Activated T-helper 2 cell treated with anti-CD3 and anti-CD28 coated beads, Interferon-gamma antibody, Interleukin-2, Interleukin-4, amounts not matched to agents 10 μg/mL and 5 μg/mL and 100 μg/mL, durations not matched to agents 14 hours and 24 hours and 36 hours (primary cell): ENCODE measurements at places on chromosomes 11 and 22.

DNA sequence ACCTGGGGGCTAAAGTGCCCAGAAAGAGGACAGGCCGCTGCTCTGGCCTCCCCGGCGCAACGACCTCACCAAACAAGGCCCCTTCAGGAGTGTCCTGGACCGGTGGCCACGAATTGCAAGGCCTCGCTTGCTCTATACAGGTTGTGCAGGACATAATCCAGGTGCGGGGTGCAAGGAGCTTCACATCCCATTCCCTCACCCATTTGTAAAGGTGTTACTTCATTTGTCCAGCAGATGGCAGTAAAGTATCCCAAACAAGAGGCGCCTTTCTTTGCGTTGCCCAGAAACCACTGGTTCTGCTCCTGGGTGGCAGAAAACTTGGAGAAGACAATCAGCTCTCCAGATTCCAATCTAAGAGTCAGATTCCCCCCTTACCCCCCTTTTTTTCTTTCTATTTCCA is 35.9 kb upstream of the PRDM11 start:
- no peaks in the 10 kb centered on the region for H3K36me3 ChIP-seq
- H3K4me3 ChIP-seq: no peak overlapping the region
- peaks cover 25% of the 10 kb centered on the region for H3K27me3 ChIP-seq
- H3K27ac ChIP-seq: no peak overlapping the region

- no peak within 1 kb of the TSS for H3K27ac ChIP-seq
- peak within 1 kb of the TSS; percentile 31 for H3K4me3 ChIP-seq
- DNase-seq: no peak
- H3K27me3 ChIP-seq: peaks cover 36% of the 10 kb centered on the region
Observed at GRCh38 chr11:7020183-7020917, at the start of the genes NLRP14 and ZNF214. TSS of gene NLRP14 (plus strand) at chr11:7020479. CDS start at chr11:7038587, 18,108 bp downstream. TSS of gene ZNF214 (minus strand) at chr11:7020346. CDS start at chr11:7002835, 17,511 bp downstream.

- peaks cover 20% of the 10 kb centered on the region for H3K4me1 ChIP-seq
- H3K27me3 ChIP-seq: no peaks in the 10 kb centered on the region
- no peak for DNase-seq
- peaks cover 5% of the 10 kb centered on the region for H3K36me3 ChIP-seq
Observed at GRCh38 chr22:43812890-43813289, 785 bp upstream of the EFCAB6 start.

DNA sequence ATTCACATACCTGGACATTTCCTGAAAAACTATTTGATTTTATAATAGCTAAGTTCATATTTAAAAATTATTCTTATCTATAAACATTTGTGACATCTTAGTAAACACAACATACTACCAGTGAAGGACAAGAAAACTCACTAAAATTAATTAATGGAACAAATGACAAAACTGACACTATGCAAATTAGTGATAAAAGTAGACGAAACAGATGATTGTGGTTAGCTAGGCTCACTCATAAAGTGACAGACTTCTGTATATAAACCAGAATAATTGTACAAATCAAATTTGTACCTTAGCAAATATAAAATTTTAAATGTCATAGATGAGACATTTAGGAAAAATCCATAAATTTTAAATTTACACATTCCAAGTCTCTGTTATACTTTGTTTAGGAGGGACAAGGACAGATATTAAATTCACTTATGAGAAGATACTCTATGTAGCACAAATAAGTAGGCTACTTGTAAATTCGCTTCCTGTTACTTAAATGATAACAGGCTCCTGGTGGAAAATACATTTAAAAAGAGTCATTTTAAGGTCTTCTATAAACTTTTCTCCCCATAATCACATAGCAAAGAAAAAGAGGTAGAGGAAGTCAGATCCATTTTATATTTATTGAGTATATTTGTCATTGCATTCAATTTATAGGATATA is 81.2 kb downstream of the KIF18A start:
- no peak overlapping the region for H3K4me3 ChIP-seq
- no peak for DNase-seq
- H3K27me3 ChIP-seq: no peaks in the 10 kb centered on the region
- no peaks in the 10 kb centered on the region for H3K4me1 ChIP-seq

DNA sequence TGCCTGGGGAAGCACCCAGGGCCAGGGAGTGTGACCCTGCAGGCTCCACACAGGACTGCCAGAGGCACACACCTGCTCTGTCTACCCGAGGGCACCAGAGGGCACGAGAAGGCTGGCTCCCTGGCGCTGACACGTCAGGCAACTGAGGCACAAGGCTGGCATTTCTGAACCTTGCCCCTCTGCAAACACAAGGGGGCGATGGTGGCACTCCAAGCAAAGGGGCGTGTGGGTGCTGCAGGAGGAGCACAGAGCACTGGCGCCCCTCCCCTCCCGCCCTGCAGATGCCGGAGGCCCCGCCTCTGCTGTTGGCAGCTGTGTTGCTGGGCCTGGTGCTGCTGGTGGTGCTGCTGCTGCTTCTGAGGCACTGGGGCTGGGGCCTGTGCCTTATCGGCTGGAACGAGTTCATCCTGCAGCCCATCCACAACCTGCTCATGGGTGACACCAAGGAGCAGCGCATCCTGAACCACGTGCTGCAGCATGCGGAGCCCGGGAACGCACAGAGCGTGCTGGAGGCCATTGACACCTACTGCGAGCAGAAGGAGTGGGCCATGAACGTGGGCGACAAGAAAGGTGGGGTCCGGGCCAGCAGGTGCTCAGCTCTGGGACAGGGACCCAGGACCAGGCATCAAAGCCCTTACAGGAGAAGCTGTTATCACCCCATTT is 20.8 kb upstream of the TXNRD2 start:
- DNase-seq: peak; percentile 44
- H3K27me3 ChIP-seq: no peaks in the 10 kb centered on the region
- H3K36me3 ChIP-seq: peaks cover 15% of the 10 kb centered on the region
- H3K4me3 ChIP-seq: no peak overlapping the region
- no peak overlapping the region for H3K27ac ChIP-seq

- no peaks in the 10 kb centered on the region for H3K4me1 ChIP-seq
- peaks cover 23% of the 10 kb centered on the region for H3K36me3 ChIP-seq
- DNase-seq: peak; percentile 31
- no peaks in the 10 kb centered on the region for H3K27me3 ChIP-seq
- no peak overlapping the region for H3K4me3 ChIP-seq
Observed at GRCh38 chr11:47161134-47161854, 15.4 kb downstream of the ARFGAP2 start.

GRCh38 chr11:28461338-28461737 is 353.1 kb downstream of the METTL15 start:
- no peaks in the 10 kb centered on the region for H3K4me1 ChIP-seq
- no peak overlapping the region for H3K27ac ChIP-seq
- no peak for DNase-seq
- no peaks in the 10 kb centered on the region for H3K27me3 ChIP-seq
- no peaks in the 10 kb centered on the region for H3K36me3 ChIP-seq

GRCh38 chr11:73293356-73293936 is 14.6 kb upstream of the ARHGEF17 start:
- H3K27ac ChIP-seq: no peak overlapping the region
- no peak overlapping the region for H3K4me3 ChIP-seq
- H3K4me1 ChIP-seq: peaks cover 11% of the 10 kb centered on the region
- H3K36me3 ChIP-seq: no peaks in the 10 kb centered on the region

DNA sequence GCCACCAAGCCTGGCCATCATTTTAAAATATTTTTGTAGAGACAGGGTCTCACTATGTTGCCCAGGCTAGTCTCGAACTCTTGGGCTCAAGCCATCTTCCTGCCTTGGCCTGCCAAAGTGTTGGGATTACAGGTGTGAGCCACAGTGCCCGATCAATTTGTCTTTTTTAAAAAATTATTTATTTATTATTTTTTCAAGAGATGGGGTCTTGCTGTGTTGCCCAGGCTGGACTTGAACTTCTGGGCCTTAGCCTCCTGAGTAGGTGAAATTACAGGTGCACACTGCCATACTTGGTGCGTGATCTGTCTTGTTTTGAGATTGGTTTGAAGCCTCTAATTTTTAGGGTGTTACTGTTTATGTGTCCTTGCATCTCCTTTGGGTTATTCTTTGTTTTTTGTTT is 10.2 kb downstream of the CABIN1 start:
- peaks cover 23% of the 10 kb centered on the region for H3K4me1 ChIP-seq
- H3K27me3 ChIP-seq: no peaks in the 10 kb centered on the region
- peaks cover 66% of the 10 kb centered on the region for H3K36me3 ChIP-seq
- H3K27ac ChIP-seq: no peak overlapping the region
- DNase-seq: no peak

DNA sequence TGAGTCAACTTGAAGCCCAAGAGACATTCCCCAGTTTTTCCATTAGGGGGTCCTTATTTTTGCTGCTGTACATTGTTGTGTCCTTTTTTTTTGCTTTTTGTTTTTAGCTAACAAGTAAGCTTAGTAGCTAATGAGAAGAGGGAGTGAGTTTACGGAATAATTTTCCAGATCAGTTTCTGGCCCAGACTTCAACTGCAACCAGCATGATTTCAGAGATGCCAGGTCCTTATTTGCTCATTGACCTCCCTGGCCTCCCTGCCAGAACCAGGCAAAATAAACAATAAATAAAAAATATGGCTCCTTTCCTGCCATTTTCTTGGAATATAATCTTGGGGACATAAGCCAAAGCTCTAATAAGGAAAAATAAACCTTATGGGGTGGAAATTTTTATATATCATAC is 185.9 kb downstream of the FAT3 start:
- no peaks in the 10 kb centered on the region for H3K27me3 ChIP-seq
- no peaks in the 10 kb centered on the region for H3K4me1 ChIP-seq
- no peak overlapping the region for H3K4me3 ChIP-seq
- H3K36me3 ChIP-seq: no peaks in the 10 kb centered on the region

DNA sequence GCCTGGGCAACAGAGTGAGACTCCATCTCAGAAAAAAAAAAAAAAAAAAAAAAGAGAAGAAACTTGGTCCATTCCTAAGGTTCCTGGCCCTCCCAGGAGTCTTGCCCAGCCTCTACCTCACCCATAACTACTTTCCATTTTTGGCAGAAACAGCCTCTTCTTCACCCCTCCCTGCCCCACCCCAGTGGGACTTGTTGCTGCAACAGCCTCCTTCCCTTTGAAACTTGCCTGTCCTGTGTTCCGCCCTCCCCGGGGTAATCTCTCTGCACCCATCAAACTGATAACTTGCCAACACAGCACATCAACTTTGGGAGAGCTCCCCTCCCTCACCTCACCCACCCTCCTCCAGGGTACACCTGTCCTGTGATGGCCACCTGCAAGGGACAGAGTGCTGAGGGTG is 10.0 kb upstream of the FAM83F start:
- H3K27ac ChIP-seq: no peak overlapping the region
- peaks cover 16% of the 10 kb centered on the region for H3K4me1 ChIP-seq
- H3K36me3 ChIP-seq: no peaks in the 10 kb centered on the region
- peaks cover 7% of the 10 kb centered on the region for H3K27me3 ChIP-seq

DNA sequence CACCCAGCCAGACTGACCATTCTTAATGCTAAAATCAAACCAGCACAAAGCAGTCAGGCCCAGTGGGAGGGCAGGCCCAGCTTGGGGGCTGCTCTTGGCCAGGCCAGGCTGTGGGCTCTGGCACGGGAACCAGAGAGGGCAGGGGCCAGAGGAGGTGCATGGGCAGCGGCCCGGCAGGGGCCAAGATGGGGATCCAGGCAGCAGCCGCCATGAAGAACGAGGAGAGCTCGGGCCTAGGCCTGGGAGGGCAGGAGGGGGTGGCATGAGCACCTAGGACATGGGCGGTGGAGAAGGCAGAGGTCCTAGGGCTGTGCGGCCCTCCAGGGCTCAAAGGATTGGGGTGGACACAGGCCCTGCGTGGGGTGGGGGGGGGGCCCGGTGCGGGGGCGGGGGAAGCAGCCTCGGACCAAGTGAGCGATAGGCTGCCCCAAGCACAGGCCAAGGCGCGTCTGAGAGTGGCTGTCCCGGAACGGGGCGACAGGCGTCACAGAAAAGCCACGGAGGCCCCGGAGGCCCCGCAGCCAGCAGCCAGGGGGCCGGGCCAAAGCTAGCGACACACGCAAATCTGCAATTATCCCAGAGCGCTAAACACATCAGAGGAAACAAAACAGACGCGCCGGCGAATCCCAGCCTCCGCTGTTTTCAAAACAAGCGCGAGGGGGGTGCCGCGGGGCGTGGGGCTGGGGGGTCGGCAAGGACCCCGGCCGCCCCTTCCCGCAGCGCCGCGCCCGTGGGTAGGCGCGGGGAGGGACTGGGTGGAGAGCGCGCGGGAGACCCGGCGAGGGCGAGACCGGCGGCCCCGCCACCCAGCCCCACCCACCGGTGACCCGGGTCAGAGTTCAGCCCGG is 8.3 kb downstream of the PLXNB2 start:
- no peak overlapping the region for H3K4me3 ChIP-seq
- no peak for DNase-seq
- H3K27me3 ChIP-seq: peaks cover 3% of the 10 kb centered on the region
- no peak overlapping the region for H3K27ac ChIP-seq

DNA sequence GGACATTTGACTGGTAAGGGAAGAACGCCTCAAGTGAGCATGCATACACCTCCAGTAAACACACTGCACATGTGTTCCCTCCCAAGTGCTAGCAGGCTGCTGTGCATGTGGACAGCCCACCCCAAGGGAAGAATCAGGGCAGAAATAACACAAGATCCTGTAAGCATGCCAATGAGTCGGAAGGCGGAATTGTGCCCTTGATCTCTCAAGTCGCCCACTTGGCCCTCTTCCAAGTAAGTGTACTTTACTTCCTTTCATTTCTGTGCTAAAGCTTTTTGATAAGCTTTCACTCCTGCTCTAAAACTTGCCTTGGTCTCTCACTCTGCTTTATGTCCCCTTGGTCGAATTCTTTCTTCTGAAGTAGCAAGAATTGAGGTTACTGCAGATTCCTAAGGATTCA is 139.6 kb downstream of the TRPC6 start:
- H3K4me1 ChIP-seq: no peaks in the 10 kb centered on the region
- H3K27me3 ChIP-seq: no peaks in the 10 kb centered on the region
- no peak overlapping the region for H3K27ac ChIP-seq
- H3K36me3 ChIP-seq: no peaks in the 10 kb centered on the region

DNA sequence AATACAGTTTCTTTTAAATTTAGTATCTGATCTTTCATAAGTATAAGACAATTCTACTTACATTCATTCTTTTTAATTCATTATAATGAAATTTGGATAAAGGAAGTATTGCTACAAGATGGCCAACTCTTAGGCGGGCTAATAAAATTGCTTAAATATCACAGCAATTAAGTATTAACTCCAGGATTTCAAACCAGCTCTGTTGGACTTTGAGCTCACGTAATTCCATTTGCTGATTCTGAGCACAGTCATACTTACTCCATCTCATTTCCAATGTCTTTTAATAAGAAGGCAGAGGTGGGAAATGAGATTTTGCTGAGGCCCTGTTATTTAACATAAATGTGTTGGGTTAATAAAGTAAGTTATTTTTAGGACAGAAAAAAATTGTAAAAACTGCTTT is 748.1 kb downstream of the KCNA4 start:
- no peak overlapping the region for H3K27ac ChIP-seq
- no peak overlapping the region for H3K4me3 ChIP-seq
- H3K4me1 ChIP-seq: no peaks in the 10 kb centered on the region
- H3K36me3 ChIP-seq: no peaks in the 10 kb centered on the region

GRCh38 chr11:134522782-134523570 is 110.9 kb upstream of the B3GAT1 start:
- no peak for DNase-seq
- H3K4me3 ChIP-seq: no peak overlapping the region
- no peak overlapping the region for H3K27ac ChIP-seq
- H3K27me3 ChIP-seq: no peaks in the 10 kb centered on the region
- no peaks in the 10 kb centered on the region for H3K36me3 ChIP-seq

- peak overlapping the region; percentile 42 for H3K27ac ChIP-seq
- H3K27me3 ChIP-seq: no peaks in the 10 kb centered on the region
- peaks cover under 1% of the 10 kb centered on the region for H3K4me1 ChIP-seq
- no peaks in the 10 kb centered on the region for H3K36me3 ChIP-seq
- H3K4me3 ChIP-seq: no peak overlapping the region
Observed at GRCh38 chr11:7665473-7666291, 7.6 kb downstream of the CYB5R2 start.

- no peak overlapping the region for H3K27ac ChIP-seq
- peaks cover 6% of the 10 kb centered on the region for H3K4me1 ChIP-seq
- no peak for DNase-seq
- no peak overlapping the region for H3K4me3 ChIP-seq
- no peaks in the 10 kb centered on the region for H3K36me3 ChIP-seq
Observed at GRCh38 chr11:706439-706956, 467 bp downstream of the EPS8L2 start.
